Renal cortical epithelial cell (primary cell): ENCODE measurements at places on chromosomes 11 and 22. TPM values are rescaled to one million over a fixed set of nuclear protein-coding genes. Genes with fewer than 3 reads are reported as not detected.

TNNI2 gene
- total RNA-seq: not detected in 2 replicates

DNAJB13 gene
- total RNA-seq: 0.35 and 1.4 TPM in 2 replicates

ELMOD1 gene
- total RNA-seq: 0.10 TPM in 1 of 2 replicates, not detected in the other

CNGA4 gene
- total RNA-seq: 0.25 and 0.35 TPM in 2 replicates
